Naive thymus-derived CD8-positive, alpha-beta T cell (primary cell): ENCODE measurements at places on chromosomes 16 and 17. TPM values are rescaled to one million over a fixed set of nuclear protein-coding genes. Genes with fewer than 3 reads are reported as not detected.

Gene WFDC1
- total RNA-seq = not detected

Gene SGCA
- not detected for total RNA-seq

Gene PPP1R27
- not detected for total RNA-seq

DNA sequence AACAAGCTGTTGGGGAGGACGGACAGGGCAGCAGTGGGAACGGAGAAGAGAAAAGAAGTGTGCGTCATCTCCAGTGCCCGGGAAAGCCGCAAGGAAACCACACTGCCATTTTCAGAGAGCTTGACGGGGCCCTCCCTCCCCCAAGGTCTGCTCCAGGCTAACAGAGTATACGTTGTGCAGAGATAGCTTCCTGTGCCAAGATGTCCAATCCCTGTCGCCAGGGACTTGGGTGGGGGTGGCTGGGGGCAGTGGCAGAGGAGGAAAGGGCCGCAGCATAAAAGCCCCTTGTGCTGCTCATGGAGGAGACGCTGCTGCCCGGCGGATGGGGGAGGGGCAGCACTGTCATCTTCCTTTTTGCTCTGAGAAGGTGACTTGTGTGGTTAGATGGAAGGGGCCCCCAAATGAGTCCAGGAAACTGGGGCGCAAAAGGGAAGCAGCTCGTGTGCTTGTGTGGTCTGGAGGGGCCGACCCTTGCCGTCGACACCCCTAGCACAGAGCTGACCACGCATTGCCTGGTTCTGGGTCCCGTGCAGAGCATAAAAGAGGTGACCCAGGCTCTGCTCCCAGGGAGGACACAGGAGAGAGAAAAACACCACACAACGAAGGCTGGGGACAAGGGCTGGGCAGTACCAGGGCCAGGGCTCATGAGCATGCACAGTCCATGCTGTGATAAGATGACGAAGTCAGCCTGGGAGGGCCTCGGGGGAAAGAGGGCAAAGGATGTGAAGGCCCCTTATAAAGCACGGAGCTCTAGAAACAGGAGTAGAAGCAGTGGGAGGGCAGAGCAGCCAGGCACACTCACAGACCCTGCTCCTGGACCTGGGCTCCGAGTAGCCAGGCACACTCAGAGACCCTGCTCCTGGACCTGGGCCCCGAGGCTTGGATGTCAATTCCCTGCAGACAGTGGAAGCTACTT, 372.7 kb downstream of the SLC39A11 start:
- peak; percentile 58 for DNase-seq
- peak overlapping the region; percentile 87 for H3K27ac ChIP-seq
- H3K4me3 ChIP-seq = peak overlapping the region; percentile 84
- H3K4me1 ChIP-seq = peaks cover 21% of the 10 kb centered on the region

DNA sequence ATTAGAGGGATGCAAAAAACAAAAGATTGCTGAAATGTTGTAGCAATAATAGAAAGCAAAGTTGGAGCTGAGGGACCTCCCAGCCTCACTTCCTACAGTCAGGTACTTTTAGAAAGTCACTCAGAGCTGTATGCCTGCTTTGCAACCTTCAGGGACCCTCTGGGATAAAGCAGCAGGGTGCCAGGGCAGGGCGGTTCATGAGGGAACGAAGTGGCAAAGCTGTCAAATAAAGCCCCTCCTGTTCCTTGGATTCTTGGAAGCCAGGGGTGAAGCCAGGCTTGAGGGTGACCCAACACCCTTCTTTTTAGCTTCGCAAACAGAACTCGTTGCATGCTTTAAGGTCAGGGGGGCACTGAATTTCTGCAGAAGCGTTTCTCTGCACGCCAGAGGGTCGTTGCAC, 767 bp downstream of the ATP2C2 start:
- H3K27ac ChIP-seq = no peak overlapping the region
- no peak for DNase-seq
- peaks cover 64% of the 10 kb centered on the region for H3K27me3 ChIP-seq
- H3K36me3 ChIP-seq = no peaks in the 10 kb centered on the region
